ENCODE measurements at places on chromosomes 7 and 10. TPM values are rescaled to one million over a fixed set of nuclear protein-coding genes. Genes with fewer than 3 reads are reported as not detected.

DNA sequence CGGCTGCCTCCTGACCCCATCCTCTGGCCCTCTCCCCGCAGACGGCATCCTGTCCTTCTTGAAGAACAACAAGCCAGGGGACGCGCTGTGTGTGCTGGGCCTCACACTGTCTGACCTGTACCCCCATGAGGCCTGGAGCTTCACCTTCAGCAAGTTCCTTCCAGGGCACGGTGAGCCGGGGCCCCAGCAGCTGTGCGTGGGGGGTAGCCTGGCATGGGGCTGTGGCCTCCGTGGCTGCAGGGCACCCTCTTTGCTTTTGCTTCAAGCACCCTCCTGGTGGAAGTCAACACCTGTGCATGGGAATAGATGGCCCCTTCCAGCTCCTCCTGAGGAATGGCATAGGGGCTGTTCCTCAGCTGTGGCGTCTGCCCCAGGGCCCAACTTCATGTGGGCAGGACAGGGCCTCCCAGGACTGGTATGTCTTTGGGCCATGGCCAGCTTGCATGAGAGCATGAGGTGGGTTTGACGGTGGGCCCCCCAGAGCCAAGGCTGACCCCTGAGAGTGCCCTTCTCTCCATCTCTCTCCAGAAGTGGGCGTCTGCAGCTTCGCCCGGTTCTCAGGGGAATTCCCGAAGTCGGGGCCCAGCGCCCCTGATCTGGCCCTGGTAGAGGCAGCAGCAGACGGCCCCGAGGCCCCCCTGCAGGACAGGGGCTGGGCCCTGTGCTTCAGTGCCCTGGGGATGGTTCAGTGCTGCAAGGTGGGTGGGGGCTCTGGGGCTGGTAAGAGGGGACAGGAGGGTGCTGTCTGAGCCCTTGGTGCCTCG is 20.7 kb downstream of the AMZ1 start:
- no peak for DNase-seq
- H3K4me1 ChIP-seq, result peaks cover 12% of the 10 kb centered on the region
- H3K27me3 ChIP-seq, result no peaks in the 10 kb centered on the region
- H3K36me3 ChIP-seq, result no peaks in the 10 kb centered on the region
- H3K27ac ChIP-seq, result no peak overlapping the region

DNA sequence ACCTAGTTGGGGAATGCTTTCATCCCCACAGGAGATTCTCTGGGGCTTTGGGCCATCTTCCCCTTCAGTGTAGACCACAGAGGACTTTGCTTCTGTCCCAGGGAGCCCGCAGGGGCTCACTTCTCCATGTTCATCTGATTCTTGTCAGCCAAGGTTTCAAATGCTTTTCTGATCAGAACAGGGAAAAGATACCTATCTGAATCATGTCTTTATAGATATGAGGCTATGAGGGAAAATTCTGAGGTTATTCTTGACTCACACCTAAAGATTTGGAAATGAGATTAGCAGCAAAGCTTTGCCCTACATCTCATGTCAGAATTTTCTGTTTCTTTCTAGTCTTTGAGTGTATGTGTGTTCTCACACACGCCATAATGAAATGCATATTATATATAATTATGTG is 53.3 kb downstream of the FIGNL1 start:
- H3K27me3 ChIP-seq, result peaks cover 35% of the 10 kb centered on the region
- no peak overlapping the region for H3K27ac ChIP-seq
- no peaks in the 10 kb centered on the region for H3K4me1 ChIP-seq
- H3K4me3 ChIP-seq, result no peak overlapping the region
- H3K36me3 ChIP-seq, result peaks cover 18% of the 10 kb centered on the region
- no peak for DNase-seq

DNA sequence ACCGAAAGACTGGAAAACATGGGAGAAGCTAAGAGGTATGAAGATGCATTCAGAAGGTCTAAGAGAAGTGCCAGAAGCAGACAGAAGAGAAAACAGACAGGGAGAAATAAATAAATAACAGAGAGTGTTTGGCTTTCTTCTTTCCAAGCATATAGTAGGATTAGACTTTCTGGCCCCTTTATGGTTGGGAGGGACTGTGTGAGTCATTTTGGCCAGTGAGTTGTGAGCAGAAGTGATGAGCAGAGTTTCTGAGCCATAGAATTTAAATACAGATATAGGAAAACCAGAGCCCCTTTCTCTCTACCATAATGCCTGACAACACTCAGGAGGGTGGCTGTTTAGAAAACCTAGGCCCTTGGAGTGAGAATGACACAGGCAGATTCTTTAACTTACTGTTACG is 171.0 kb downstream of the PPP1R17 start:
- no peak overlapping the region for H3K4me3 ChIP-seq
- H3K4me1 ChIP-seq, result no peaks in the 10 kb centered on the region
- H3K27ac ChIP-seq, result no peak overlapping the region

Gene PSD
- total RNA-seq, result 24.5 TPM

DNA sequence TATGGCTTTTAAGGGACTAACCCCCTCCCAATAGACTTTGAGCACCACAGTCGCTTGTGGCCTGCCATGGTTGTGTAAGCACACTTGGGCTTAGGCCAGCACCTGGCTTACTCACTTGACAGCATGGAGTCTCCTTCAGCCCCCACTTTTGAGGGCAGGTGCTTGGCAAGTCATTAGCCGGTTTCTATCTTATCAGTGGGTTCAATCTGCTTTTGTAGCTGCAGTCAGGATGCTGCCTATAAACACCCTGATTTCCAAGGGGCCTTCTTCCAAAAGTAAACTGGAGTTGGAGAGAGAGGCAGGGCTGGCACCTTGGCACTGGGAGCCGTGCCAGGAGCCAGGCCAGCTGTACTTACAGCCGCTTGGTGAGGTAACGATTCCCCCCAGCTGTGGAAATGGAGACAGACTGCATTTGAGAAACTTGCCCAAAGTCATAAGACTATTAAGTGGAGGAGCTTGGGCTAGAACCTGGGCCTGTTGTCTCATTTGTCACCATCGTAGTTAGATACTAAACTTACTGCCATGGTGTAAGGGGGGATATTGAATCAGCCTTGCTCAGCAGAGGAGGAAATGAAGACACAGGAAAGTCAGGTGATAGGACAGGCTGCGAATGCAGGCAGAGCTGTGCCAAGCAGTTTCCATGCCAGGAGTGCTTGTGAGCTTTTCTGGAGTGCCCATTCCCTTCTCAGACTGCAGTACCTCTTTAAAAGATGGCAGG is 92.2 kb upstream of the EFCAB10 start:
- H3K27me3 ChIP-seq, result no peaks in the 10 kb centered on the region
- no peak overlapping the region for H3K27ac ChIP-seq
- H3K4me1 ChIP-seq, result peaks cover 52% of the 10 kb centered on the region
- no peak overlapping the region for H3K4me3 ChIP-seq
- no peaks in the 10 kb centered on the region for H3K36me3 ChIP-seq
- peak; percentile 23 for DNase-seq

DNA sequence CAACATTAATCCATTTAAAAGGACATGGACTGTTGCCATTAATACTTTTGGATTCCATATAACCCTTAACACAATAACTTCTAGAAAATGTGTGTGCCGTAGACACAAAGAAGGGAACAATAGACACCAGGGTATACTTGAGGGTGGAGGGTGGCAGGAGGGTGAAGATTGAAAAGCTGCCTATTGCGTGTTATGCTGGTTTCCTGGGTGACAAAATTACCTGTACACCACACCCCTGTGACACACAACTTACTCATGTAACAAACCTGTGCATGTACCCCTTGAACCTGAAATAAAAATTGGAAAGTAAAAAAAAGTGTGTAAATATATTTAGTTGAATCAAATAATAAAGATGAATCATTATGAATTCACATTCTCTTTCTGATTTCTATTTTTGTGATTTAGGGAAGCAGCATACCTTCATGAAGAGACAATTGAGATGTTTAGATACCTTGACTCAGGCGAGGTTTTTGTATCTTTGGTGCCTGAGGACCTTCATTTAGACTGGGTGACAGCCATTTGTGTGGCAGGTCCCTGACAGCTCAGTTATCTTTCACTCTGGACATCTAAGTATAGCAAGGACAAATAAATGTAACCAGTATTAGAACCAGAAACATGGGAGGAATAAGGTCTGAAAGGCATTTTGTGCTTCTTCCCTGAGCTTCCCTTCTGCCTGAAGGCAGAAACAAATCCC is 28.7 kb downstream of the GIMAP8 start:
- no peaks in the 10 kb centered on the region for H3K36me3 ChIP-seq
- H3K27me3 ChIP-seq, result no peaks in the 10 kb centered on the region
- H3K4me3 ChIP-seq, result no peak overlapping the region

Gene ERVW-1
- not detected for total RNA-seq

Gene FAM20C
- total RNA-seq, result 49.0 TPM

Gene ADRB1
- 0.58 TPM for total RNA-seq

DNA sequence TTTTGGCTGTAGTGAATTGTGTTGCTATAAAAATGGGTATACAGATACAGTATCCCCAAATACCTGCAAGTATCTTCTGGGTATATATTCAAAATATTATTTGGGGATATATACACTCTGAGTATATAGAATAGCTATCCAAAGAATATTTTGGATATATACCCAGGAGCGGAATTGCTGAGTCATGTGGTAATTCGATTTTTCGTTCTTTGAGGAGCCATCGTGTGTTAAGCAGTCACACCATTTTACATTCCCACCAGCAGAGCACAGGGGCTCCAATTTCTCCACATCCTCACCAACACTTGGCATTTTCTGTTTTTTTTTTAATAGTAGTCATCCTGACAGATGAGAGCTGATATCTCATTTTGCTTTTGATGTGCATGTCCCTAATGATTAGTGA is 61.9 kb downstream of the TEX36 start:
- no peak overlapping the region for H3K27ac ChIP-seq
- no peak overlapping the region for H3K4me3 ChIP-seq
- DNase-seq, result no peak
- no peaks in the 10 kb centered on the region for H3K27me3 ChIP-seq
- no peaks in the 10 kb centered on the region for H3K36me3 ChIP-seq

GRCh38 chr7:94344826-94345225 is 49.9 kb upstream of the COL1A2 start:
- DNase-seq, result no peak
- H3K4me1 ChIP-seq, result no peaks in the 10 kb centered on the region

DNA sequence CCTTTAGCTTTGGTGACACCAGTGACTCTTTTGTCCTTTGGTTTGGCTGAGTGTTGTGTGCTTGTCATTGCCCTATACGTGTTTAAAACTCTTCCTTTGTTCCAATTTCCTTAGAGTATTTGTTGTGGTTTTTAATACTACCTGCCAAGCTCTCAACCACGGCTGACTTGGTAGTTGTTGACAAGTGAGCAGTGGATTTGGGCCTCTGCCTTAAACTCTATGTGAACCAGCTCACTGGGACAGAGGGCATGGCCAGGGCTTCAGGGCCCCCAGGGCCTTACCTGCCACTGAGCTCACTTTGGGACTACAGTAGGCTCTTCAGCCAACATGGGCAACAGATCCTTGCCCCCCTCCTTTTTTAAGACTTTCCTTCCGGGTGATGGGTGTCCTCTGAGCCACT is 9.6 kb upstream of the DMBT1 start:
- no peak overlapping the region for H3K4me3 ChIP-seq
- H3K27ac ChIP-seq, result no peak overlapping the region
- DNase-seq, result peak; percentile 39
- no peaks in the 10 kb centered on the region for H3K4me1 ChIP-seq
- H3K27me3 ChIP-seq, result no peaks in the 10 kb centered on the region
- no peaks in the 10 kb centered on the region for H3K36me3 ChIP-seq

Gene CALHM1
- total RNA-seq, result not detected

GRCh38 chr10:36147529-36147928 is 505.4 kb upstream of the FZD8 start:
- H3K36me3 ChIP-seq, result no peaks in the 10 kb centered on the region
- H3K27me3 ChIP-seq, result no peaks in the 10 kb centered on the region
- no peak overlapping the region for H3K27ac ChIP-seq
- no peaks in the 10 kb centered on the region for H3K4me1 ChIP-seq

DNA sequence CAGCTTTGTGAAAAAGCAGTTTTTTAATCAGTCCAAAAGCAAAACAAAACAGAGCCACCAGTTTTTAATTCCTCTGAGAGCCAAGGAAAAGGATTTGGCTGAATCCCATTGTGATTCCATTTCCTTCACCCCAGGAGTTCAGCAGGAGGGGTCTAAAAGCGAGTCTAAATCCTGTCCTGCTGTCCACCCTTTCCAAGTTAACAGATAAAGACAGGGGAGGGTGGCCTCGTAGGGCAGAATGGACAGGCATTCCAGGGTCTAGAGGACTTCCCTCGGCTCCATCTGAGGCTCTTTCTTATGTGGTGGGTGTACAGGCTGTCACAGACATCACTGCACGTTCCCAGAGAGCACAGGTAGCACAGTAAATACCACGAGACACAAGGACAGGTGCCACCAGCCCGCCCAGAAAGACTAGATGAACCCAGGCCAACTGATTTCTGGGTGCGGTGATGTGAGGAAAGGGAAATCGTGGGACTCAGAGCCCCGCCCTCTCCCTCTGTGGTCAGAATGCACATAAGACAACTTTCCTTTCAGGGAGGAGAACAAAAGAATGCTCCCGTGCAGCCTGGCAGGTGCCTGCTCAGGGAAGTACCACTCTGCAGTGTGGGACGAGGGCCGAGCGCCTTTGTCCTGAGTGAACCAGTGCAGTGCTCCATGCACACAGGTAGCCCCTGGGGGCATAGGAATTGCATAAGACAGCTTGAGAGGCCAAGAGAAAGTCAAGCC is 119.7 kb downstream of the ABLIM1 start:
- H3K27ac ChIP-seq, result peak overlapping the region; percentile 17
- DNase-seq, result peak; percentile 85
- no peak overlapping the region for H3K4me3 ChIP-seq
- no peaks in the 10 kb centered on the region for H3K36me3 ChIP-seq
- no peaks in the 10 kb centered on the region for H3K27me3 ChIP-seq
- peaks cover 37% of the 10 kb centered on the region for H3K4me1 ChIP-seq

DNA sequence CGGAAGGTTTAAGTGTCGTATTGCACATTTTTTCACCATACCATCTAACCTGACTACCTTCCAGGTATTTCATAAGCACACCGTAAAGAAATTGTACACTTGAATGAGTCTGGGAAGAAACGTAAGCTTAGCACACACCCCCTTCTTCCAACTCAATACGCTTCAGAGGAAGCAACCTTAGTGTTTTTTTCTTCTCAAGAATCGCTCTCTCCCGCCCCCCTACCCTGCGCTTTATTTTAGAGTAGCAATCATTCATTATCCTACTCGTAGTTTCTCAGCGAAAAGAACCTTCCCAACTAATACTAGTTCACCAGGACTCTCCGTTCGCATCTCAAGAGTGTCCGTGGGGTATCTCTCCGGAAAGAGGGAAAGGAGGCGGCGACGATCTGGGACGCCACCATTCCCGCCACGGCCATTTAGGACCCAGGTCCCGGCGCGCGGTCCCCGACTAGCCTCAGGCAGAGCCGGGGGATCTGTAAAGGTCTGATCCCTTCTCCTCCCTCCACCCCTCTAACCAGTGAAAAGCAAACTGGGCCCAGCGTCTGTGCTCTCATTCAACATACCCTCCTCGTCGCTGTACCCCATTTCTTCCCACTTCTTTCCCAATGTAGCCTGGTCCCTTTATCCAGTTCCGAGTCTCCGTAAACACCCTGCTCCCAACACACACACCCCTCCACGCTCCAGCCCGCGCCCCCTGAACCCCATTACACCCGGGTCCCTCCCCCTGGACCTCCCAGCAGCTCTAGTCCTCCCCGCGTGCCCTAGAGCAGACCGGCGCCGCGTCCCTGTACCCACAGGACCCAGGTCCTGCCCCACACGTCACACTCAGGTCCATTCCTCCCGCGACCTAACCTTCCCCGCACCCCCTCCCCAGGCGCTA is 16.0 kb downstream of the MYOZ1 start:
- no peaks in the 10 kb centered on the region for H3K36me3 ChIP-seq
- H3K4me3 ChIP-seq, result peak overlapping the region; percentile 94
- peaks cover 21% of the 10 kb centered on the region for H3K4me1 ChIP-seq
- peak overlapping the region; percentile 89 for H3K27ac ChIP-seq
- no peaks in the 10 kb centered on the region for H3K27me3 ChIP-seq

All from stomach (tissue), 19 donors.